GM12892 (cell line): ENCODE measurements at places on chromosomes 7 and 10.

- no peak for DNase-seq
Observed at GRCh38 chr7:83873459-83873858, 224.5 kb upstream of the SEMA3E start.

- DNase-seq = no peak
Observed at GRCh38 chr10:44306762-44307161, 78.1 kb downstream of the CXCL12 start.

DNA sequence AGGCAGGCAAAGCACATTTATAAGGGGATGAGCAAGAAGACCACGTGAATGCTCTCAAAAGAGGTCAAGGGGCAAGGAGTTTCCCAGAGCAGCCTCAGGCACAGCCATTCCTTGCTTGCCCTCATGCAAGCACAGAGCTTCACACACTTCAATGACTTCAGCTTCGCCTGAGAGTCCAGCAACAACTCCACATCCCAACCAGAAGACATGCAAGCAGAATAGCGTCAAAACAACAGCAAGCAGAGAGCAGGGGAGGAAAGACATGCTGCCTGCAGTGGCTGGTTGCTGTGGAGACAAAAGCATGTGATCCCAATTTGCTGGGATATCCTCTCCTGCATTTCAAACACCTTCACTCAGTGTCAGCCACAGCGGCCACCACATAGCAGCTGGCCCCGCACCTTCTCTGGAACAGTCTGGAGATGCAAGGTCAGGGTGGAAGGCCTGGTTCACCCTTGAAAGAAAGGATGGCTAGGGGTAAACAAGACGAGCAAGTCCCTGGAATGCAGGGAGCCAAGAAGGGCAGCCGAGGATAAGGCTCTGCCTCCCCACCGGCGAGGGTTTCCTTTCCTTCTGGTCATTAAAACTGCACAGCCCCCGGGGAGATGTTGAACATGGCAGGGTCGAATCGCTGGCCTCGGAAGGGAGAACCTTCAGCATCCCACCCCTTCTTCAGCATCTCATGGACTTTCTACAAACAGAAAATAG lies 60.2 kb upstream of the CAMK2B start:
- no peak for DNase-seq

DNA sequence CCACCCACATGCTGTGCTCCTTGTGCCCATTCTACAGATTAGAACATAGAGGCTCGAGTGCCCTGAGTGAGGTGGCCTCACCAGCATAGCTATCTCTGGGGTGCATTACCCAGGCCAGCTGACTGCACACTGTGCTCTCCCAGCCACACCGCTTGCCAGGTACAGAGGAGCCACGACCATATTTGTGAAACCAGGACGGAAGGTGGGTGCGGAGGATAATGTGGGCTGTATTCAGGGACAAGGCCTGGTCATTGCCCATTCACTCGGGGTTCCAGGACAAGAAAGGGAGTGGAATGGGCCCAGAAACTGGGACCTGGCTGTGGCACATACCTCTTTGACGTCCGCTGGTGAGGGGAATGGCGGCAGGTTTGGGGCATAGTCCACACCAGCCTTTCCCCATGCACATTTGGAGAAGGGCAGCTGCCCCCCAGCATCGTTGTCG lies 236.0 kb downstream of the TNS3 start:
- no peak for DNase-seq

DNA sequence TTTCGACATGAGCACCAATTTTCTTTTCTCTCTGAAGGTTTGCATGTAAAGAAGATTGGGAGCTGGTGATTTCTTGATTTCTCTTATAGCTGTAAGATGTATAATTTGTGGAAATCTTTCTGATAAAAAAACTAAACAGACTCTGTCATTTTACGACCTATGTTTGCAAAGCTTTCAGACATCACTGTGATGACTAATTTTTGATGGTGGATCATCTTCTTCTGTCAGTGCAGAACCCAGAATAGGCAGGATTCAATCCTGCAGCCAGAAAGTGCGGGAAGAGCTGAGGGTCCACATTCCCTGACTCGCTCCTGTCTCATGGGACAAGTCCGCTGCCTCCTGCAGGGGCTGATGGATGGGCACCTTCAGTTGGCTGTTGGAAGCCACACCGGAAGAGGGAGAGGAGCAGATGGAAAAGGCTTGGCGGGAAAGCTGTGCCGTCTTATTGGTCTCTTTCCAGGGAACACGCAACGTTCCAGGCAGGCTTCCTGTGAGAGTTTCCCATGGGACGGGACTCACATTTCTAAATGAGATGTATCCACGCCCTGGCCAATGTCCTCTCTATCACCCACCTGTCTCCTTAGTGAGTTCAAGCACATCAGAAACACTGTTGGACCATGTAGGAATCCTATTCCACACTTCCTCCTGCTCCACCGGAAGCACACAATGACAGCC lies 186.9 kb downstream of the PRPF18 start:
- no peak for DNase-seq

DNA sequence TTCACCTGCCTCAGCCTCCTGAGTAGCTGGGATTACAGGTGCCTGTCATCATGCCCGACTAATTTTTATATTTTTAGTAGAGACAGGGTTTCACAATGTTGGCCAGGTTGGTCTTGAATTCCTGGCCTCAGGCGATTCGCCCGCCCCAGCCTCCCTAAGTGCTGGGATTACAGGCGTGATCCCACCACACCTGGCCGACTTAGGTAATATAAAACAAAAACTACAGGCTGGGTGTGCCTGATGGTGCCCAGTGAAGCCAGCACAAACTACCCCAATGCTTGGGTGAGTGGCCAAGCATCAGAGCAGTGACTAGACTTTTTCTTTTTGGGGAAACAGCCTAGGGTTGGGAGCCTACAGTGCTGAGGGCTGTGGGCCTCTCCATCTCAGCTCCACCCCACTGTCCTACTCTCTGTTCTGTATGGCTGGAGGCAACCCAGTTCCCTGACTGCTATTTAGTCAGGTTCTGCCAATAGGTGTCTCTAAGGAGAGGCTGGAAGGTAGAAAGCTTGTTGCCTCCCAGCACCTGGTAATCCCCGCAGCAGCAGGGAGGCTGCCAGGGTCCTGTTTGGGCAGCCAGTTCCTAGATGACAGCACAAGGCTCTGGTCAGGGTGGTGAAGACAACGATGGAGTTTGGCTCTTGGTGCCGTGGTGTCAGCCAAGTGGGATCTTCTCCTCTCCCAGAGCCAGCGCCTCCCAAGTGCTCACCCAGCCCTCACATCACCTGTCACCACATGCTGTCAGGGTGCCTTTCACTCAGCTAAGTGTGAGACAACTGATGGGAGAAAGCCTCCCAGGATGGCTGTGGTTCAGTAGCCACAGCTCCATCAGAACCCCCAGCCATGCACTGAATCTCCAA lies 10.4 kb upstream of the NACAD start:
- DNase-seq = no peak

GRCh38 chr10:106931159-106931852 lies 233.2 kb downstream of the SORCS1 start:
- DNase-seq = no peak

DNA sequence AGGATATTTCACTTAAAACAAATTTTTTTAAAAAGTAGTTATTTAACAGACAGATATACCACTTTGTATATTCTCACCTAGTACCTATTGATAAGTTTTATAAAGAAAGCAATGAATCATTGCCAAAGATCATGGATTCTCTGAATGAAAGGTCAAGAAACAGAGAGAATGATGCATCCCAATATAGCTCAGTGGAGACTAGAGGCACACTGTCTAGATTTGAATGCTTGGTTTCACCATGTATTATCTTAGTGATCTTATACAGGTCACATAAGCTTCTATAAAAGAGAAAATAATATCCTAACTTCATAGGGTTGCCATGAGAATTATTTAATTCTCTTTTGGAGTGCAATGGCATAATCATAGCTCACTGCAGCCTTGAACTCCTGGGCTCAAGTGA lies 87.0 kb upstream of the LRRN3 start:
- no peak for DNase-seq

GRCh38 chr10:123136806-123137642 lies 1.3 kb downstream of the HMX3 start:
- no peak for DNase-seq

GRCh38 chr7:47506382-47507339 lies 75.2 kb downstream of the TNS3 start:
- DNase-seq = no peak

DNA sequence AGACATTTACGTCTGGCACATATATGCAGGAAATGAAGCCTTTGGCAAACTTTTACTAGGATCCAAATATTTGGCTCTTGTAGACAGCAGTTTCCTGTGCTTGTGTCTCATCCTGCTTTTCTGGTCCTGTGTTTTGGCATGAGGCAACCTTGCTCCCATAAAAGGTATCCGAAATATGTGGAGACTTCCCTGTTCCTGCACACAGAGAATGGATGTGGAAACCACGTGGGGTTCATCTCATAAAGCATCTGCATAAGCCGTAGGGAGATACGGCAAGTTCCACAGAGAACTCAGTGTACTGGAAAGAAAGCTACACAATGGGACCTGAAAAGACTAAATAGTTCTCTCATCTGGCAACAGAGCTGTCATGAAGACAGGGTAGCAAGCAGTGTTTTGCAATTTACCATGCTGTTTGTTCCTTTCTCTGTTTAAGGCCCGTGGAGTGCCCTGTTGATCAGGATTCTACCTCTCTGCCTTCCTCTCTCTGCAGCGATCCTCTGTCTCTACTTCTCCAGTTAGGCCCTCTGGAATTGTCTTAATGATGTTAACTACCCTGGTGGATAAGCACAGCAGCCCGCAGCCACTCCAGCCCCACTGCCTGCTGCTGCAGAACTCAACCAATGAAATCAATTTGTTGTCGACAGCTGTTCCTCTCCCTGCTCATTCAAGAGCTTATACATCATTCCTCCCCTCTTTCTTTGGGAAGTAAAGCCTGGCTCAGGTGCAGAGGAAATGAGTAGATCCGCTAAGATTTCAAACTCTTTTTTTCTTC lies 293.6 kb downstream of the CSTF2T start:
- DNase-seq = no peak

DNA sequence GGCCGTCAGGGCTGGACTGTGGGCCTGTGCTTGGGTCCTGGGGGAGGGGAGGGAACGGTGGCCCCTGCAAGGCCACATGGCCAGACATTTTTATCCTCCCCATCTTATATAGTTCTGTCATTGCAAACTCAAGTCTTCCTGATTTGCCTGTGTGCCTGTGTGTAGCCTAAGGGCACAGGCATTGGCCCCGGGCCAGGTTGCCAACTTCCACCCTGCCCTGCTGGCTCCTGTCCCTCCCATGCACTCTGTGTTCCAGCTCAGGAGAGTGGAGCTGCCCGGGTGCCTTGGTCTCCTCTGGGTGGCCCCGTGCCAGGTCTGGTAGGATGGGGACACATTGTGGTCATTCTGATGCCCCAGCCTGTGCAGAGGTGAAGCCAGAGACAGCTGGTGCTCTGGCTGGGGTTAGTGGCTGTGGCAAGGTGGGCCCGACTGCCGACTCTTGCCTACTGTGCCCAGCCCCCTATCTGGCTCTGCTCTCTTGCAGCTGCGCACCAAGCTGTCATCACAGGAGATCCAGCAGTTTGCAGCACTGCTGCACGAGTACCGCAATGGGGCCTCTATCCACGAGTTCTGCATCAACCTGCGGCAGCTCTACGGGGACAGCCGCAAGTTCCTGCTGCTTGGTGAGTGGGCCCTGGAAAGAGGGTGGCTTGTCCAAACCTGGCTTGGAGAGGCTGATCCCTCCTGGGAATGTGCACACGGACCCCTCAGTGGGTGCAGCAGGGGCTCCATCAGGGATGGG lies 14.8 kb downstream of the NACAD start:
- no peak for DNase-seq

GRCh38 chr10:88080213-88080612 lies 216.8 kb downstream of the PTEN start:
- DNase-seq = no peak

- DNase-seq = peak; percentile 45
Observed at GRCh38 chr7:101957744-101958525, 140.5 kb downstream of the CUX1 start.

GRCh38 chr10:11525503-11525902 lies 85.9 kb downstream of the USP6NL start:
- DNase-seq = no peak

GRCh38 chr7:80703272-80703671 lies 64.8 kb downstream of the CD36 start:
- DNase-seq = no peak

DNA sequence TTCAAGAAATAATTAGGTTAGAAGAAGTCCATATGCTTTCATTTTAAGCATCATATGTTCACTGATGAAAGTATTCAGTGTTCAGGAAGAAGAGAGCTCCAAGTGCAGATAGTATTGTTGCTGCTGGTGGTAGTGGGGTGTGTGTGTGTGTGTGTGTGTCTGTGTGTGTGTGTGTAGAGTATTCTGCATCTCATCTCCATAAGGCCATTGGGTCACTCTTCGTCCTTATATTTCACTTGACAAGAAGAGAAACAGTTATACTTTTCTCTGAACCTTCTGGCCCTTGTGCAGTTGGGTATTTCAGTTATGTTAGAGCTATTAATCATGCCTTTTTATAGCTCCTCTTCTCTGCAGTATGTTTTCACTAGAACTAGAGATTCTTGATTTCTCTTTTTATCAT lies 26.2 kb downstream of the ADAM22 start:
- DNase-seq = no peak

DNA sequence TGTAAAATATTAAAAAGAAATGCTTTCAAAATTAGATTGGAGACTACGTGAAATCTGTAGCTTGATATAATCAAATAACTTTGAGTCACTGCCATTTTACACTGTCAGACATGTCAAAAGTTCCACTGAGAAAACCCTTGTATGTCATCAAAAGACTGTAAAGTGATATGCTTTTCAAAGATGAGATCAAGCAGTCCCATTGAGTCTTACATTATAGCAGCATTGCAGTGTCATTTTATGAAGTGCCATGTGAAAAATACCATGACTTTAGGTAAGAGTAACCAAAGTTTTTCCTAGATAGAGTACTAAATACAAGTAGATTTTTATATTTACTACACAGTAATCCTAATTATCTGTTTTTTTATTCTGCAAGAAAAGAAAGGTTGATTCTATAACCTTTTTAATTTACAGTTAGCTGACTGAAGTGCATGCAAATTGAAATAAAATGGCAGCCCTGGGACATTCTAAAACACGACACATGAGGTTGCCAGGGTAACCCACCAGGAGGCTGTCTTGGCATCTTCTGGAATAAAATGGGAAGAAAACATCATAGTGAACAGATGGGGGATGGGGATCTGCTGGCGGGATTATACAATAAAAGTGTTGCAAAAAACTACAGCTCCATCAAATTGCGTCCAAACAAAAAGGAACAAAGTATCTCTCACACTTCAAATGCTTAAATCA lies 91.3 kb upstream of the TMEM106B start:
- DNase-seq = no peak

GRCh38 chr7:87574630-87575029 lies 26.1 kb downstream of the ABCB1 start:
- DNase-seq = no peak
